COR-L47 (cell line): ENCODE measurements at places on chromosomes 1 and 21.

GRCh38 chr1:230884646-230885045 lies 16.3 kb upstream of the C1orf198 start:
- no peak for DNase-seq

DNA sequence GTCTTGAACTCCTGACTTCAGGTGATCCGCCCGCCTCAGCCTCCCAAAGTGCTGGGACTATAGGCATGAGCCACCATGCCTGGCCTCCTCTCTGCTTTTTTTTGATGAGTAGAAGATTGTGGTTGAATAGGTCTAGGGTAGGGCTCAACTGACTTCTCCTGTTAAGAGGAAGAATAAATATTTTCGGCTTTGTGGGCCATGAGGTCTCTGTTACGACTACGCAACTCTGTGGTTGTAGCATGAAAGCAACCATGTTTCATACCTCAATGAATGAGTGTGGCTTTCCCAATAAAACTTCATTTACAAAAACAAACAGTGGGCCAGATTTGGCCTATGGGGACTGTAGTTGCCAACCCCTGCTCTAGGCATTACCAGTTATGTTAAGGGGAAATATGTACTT lies 67.8 kb downstream of the NID1 start:
- DNase-seq = no peak

- DNase-seq = no peak
These were observed 72.9 kb downstream of the SYT6 start for GRCh38 chr1:114080511-114081436.

DNA sequence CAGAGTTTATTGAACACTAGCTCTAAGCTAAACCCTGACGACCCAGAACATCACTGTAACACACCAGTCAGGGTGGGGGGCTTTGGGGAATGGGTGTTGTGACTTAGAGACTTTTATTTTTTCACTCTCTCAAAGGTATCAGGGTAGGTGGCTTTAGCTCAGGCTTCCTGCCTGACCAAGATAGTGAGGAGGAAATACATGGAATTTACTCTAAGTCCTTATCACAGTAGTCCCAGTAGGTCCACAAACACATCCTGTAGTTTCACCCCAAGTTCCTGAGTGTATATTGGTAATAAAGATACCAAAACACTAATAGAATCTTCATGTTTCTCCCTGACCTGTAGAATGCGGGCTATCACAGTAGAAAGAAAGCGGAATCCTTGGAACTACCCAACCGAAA lies 15.1 kb downstream of the GJA5 start:
- no peak for DNase-seq
